AG09319 (cell line): ENCODE measurements at places on chromosomes 12 and 14.

- DNase-seq, result no peak
Measured at GRCh38 chr12:48831257-48831656, 13.0 kb downstream of the CACNB3 start.

DNA sequence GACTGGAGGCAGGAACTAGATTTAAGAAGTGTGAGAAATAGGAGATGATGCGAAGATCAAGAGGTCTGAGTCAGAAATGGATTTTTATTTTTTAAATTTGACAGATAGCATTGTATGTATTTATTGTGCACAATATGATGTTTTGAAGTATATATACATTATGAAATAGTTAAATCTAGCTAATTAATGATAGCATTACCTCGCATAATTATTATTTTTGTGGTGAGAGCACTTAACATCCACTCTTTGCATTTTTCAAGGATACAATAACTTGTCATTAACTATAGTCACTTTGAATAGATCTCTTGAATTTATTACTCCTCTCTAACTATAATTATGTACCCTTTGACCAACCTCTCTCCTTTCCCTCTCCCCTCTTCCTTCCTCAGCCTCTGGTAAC lies 3.7 kb downstream of the SMOC1 start:
- DNase-seq, result no peak

DNA sequence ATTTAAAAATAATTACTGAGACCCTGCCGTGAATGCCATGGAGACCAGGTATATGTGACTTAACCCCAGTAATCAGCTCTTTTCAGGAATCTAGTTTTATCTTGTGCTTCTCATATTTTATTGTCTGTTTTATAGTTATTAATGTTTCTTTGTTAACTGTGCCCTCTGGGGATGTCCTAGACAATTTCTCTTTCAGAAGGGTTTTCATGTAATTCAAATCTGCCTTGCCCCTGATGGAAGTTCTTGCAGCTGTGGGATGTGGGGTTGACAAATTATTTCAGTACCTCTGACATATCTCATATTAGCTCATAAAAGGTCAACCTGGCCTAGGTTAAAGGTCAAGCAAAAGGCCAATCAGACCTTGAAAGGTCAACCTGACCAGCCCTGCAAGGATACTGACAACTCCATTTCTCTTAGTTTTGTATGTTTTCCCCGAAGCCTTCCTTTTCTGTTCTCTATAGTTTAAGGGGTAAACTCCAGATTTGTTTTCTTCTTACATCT lies 182.3 kb downstream of the SLC41A2 start:
- no peak for DNase-seq

DNA sequence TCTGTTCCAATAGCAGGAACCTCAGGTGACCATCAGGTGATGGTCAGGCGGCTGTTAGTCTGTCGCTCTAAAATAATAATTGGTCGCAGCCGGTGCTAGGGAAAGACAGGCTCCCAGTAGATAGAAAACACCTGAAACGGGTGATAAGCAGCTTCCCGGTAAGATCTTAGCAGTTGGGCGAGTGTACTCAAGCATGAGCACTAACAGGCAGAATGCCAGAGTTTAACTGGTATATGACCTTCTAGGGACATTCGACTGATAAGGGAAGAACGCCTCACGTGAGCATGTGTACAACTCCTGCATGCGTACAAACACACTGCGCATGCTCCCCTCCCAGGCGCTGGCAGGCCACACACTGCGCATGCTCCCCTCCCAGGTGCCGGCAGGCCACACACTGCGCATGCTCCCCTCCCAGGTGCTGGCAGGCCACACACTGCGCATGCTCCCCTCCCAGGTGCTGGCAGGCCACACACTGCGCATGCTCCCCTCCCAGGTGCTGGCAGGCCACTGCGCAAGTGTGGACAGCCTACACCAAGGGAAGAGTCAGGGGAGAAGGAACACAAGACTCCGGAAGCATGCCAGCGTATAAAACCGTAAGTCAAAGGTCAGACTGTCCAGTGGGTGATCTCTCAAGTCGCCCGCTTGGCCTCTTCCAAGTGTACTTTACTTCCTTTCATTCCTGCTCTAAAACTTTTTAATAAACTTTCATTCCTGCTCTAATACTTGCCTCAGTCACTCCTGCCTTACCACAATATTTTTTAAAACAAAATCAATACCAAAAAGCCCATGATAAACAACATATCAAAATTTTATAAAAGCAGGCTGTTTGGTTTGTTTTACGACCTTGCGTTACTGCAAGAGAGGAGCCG lies 24.5 kb downstream of the GPRC5D start:
- no peak for DNase-seq

- no peak for DNase-seq
Measured at GRCh38 chr12:58588770-58589169, 331.5 kb downstream of the LRIG3 start.

- no peak for DNase-seq
Measured at GRCh38 chr12:123085730-123086487, 65.0 kb downstream of the PITPNM2 start.

DNA sequence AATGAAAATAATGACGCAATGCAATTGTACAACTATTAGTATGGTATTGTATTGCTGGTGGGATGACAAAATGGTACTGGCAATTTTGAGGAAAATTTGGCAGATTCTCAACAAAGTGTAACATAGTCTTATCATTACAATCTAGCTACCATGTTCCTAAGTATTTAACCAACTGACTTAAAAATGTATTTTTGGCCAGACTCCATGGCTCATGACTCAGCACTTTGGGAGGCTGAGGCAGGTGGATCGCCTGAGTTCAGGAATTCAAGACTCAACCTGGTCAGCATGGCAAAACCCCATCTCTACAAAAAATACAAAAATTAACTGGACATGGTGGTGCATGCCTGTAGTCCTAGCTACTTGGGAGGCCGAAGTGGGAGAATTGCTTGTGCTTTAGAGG lies 1409.5 kb downstream of the AACS start:
- DNase-seq, result no peak

DNA sequence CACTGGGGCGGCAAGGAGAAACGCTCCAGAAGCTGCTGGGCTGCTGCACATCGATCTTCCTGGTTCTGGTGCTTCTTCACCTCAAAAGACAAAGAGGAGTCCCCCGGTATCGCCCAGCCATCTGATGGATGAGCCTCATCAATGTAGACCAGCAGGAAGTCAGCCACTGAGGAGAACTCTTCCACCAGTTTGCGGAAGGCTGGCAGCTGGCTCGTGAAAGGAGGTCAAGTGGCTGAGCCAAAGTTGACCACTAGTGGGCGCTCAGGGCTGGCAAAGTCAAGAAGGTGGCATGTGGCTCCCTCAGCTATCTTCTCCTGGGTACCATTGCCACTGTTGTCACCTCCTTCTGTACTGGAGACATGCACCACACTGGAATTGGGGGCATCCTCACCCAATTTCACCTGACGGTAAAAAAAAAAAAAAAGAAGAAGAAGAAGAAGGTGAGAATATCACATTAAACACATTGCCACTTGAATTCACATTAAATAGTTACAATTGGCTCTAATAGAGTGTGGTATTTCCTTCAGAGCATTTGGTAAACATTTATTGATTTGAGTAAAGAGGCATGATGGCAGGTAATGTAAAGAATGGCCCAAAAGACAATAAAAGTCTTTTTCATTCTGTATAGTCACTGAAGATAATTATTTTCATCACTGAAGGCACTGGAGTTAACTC lies 8.3 kb downstream of the DIO2 start:
- no peak for DNase-seq

- no peak for DNase-seq
Measured at GRCh38 chr12:41466300-41466699, 278.2 kb downstream of the PDZRN4 start.

- DNase-seq, result no peak
Measured at GRCh38 chr12:18327036-18327435, 65.7 kb downstream of the PIK3C2G start.

GRCh38 chr12:57216921-57217879 lies 606 bp downstream of the NXPH4 start:
- DNase-seq, result no peak

GRCh38 chr12:28243310-28243633 lies 53.0 kb downstream of the CCDC91 start:
- DNase-seq, result no peak

- DNase-seq, result no peak
Measured at GRCh38 chr14:76729953-76730505, 31.2 kb upstream of the VASH1 start.

DNA sequence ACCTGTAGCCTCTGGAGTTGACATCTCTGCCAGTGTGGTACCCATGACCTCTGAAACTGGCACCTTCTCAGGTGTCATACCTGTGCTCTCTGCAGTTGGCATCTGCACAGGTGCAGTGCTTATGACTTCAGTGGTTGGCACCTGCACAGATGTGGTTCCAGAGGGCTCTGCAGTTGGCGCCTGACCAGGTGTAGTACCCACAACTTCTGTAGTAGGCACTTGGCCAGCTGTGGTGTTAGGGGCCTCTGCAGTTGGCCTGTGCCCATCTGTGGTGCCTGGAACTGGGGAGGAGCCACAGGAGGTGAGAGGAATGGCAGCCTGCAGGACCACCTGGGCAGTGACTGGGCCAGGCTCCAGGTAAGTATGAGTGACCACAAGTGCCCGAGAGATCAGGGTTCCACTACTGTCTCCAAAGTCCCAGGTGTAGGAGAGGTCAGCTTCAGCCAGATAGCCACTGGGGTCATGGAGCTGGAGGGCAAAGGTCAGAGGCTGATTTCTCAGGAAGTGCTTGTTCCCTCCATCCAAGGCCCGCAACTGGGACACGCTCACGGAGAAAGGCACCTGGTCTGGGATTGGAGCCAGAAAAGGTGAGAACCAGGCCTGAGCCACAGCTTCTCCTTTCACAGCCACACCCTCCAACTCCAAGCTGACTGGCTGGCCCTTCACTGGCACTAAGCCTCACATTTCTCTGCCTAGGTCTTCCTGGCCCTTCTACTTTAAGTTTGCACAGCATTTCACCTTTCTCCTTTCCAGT lies 8.6 kb downstream of the PMEL start:
- no peak for DNase-seq

GRCh38 chr12:113537751-113538087 lies 66.0 kb upstream of the LHX5 start:
- DNase-seq, result no peak

DNA sequence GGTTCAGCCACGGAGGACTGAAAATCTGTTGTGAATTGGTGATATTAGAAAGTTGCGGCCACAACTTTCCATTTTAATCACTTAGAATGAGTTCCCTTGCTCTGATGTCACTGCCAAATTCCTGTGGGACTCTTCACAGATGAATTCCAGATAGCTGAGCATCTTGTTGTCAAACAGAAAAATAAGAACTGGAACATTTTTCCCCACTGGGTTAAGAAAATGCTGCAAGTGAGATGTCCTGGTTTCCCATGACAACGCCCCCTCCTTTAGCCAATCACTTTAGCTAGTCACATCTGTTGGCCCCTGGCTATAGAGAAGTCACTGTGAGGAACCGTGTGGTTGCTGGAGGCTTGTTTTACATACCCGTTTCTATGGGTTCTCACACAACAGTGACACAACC lies 135.9 kb downstream of the KTN1 start:
- DNase-seq, result peak; percentile 80

DNA sequence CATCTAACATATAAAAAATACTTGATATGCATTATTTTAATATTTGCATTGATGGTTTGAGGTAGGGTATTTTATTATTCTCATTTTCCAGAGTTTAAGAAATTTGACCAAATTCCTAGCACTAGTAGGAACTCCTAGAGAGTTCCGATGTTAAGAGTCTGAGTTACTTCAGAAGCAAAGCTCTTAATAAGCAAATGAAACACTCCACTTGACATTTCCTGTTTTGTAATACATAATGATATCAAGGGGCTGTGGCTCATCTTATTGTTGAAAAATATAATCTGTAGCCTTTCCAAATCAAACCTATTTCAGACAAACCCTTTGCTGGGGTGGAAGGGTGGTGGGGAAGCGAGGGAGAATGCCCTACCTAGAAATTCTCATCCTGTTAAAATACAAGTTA lies 355.5 kb downstream of the DIO2 start:
- no peak for DNase-seq

- DNase-seq, result no peak
Measured at GRCh38 chr12:53940443-53941014, 1.9 kb downstream of the HOXC13 start.

DNA sequence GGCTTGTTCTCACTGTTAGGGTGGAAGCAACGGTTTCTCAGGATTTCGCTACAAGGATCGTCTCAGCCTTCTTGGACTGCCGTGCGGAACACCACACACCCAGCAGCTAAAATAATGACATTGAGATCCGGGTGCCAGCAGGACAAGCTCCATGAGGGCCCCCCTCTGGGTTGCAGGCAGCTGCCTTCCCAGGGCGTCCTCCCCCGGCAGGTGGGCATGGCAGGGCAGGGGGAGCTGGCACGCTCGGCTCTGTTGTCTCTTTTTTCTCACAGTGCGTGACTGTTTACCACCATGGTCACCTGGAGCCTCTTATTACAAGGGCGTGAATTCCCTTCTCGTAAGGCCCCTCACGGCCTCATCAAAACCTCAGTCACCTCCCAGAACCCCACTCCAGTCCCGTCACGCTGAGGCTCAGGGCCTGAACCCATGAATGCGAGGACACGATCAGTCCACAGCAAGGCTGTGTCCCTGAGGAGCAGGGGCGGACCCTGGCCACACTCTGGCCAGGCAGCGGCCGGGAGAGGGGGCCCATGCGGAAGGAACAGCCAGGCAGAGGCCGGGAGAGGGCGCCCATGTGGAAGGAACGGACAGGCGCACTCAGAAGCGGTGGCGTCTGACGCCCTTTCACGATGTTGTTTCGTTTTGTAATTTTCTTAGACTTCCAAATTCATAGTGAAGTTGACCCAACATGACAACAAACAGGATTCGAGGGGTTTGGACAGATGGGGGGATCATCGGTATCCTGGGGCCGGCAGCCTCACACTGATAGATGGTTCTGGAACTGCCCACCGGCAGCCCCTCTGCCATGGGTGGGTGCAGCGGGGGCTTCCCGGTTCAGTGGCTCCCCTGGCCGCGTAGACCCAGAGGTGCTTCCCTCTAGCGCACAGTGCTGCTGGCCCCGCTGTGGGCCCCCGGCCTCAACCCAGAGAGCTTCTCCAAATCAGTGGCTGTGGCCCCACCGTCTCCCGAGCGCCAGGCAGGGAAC lies 10.0 kb downstream of the LRCOL1 start:
- DNase-seq, result no peak

DNA sequence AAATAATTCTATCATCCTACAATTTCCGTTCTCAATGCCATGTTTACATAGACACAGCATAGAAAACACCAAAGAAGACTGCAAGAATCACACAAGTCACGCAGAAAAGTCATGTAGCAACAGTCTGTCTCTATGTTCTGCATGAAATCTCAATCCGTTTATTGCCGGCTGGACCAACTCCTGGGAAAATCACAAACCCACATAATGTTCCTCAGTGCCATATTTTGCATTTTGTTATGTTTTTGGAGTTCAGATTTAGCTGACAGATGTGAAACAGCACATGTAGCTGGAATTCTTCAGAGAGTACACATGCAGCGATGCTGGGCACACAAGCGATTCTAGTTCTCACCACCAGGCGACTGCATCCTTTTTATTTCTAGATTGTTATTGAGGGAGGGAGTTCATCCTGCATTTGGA lies 193.1 kb downstream of the APAF1 start:
- no peak for DNase-seq

GRCh38 chr12:66636771-66637170 lies 42.1 kb downstream of the GRIP1 start:
- no peak for DNase-seq
